ENCODE measurements at places on chromosomes 12 and 14. TPM values are rescaled to one million over a fixed set of nuclear protein-coding genes. Genes with fewer than 3 reads are reported as not detected.

DNA sequence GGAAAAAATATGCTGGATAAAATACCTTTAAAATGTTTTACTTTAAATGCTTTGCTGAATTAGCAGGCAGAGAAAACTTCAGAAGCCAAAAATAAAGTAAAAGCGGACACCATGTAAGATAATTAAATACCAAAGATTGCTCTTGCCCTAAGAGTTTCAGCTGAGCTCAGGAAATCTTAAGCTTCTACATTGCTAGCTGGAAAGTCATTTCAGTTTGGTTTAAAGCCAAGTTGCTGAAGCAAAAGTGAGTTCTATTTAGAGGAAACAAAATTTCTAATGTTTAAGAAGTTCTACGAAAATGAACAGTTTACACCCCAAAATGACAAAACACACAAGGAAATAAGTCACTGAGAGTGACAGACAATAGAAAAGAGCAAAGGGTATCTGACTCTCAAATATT is 310.0 kb downstream of the ADAMTS20 start:
- no peak for DNase-seq

Gene COA8
- total RNA-seq: 10.3 TPM

- DNase-seq: no peak
These were observed 140.8 kb downstream of the DAD1 start for GRCh38 chr14:22448035-22448904.

GRCh38 chr12:104469523-104469922 is 12.8 kb downstream of the CHST11 start:
- DNase-seq: no peak

GRCh38 chr12:106871477-106871876 is 84.2 kb upstream of the TMEM263 start:
- no peak for DNase-seq

GRCh38 chr14:95048771-95049312 is 108.5 kb downstream of the DICER1 start:
- no peak for DNase-seq

DNA sequence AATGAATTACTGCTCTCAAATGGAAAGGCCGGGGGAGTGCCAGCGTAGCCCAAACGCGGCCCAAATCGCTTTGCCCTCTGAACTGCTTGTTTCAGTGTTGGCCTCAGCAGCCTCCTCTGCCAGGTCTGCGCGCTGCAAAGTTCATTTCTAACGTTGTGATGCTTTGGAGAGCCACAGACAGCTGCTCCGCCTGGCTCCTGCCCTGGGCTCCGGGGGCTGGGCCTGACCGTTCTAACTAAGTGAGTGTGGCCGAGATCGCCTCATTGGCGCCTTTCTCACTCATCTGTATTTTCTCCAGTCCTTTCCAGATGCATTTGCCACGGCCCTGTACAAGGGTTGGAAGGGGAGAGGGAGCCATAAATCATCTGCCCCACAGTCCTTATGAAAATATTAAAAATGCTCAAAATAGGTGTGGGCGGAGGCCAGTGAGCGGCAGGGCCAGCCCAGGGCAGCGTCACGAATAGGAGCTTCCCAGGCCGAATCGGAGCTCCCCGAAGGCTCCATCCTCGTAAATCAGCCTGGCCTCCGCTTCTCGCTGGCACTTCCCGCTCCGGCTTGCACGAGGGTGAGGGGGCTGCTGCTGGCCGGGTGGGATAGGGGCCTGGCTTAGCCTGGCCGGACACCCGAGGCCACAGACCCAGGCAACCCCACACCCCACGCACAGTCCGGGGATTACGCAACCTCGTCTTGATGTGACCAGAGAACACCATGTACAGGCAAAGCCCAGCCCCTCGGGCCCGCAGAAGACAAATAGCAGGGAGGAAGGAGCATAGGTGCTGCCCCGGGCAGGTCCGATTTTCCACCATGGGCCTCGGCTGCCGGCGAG is 196.6 kb upstream of the DIO3 start:
- no peak for DNase-seq

DNA sequence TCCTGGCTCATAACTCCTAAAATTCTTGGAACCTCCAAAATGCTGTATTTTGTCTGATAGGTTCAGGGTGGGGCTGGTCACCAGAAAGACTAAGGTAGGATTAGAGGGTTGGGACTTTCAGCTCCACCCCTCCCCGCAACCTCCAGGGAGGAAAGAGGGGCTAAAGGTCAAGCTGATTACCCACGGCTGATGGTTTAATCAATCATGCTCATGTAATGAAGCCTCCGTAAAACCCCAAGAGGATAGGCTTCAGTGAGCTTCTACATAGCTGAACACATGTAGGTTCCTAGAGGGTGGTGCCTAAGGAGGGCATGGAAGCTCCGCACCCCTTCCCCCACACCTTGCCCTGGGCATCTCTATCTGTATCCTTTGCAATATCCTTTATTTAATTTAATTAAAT is 60.0 kb downstream of the DGLUCY start:
- no peak for DNase-seq

GRCh38 chr14:101467181-101467926 is 93.9 kb upstream of the DIO3 start:
- DNase-seq: peak; percentile 27

Gene CCDC38
- total RNA-seq: 1.4 TPM

Gene OR6C65
- not detected for total RNA-seq

Gene HSPB8
- total RNA-seq: 0.56 TPM

Gene NKX2-1
- total RNA-seq: not detected

DNA sequence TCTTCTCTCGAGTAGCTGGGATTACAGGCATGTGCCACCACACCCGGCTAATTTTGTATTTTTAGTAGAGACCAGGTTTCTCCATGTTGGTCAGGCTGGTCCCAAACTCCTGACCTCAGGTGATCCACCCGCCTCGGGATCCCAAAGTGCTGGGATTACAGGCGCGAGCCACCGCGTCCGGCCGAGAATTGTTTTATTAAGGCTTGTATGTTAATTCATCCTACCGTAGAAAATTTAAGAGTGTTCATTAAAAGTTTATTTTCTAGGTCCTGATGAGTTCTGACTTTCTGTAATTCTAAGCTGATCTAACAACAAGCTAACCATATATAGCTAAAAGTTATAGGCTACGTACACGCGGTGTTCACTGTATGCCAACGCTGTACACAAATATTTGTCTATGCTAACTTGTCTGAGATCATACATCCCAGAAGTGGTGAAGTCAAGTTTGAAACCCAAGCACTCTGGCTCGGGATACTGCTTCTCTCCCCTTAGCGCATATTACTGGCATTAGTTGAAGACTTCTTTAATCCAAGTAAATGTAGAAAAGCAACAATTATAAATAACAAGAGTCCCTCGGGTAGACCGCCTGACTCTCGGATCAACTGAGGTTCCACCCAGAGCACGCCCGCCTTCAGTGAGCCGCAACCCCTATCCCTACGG is 570 bp upstream of the MRPS35 start:
- DNase-seq: no peak

DNA sequence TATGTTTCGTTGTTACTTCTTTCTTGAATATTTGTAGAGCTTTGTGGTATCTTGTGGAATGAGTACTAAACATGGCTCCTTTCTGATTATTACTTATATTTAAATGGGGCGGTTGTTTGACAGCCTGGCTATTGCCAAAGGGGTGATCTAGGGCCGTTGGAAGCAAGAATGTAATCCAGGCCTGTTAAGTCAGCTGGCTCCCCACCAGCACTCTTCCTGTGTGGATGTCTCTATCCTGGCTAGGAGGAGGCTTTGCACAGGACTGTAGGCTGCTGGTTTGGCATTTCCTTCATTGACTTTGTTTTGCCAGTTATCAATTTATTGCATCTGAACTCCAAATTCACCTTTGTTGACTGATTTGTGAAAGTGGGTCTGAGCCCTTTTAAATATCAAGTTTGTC is 5.6 kb downstream of the FAM234B start:
- no peak for DNase-seq

DNA sequence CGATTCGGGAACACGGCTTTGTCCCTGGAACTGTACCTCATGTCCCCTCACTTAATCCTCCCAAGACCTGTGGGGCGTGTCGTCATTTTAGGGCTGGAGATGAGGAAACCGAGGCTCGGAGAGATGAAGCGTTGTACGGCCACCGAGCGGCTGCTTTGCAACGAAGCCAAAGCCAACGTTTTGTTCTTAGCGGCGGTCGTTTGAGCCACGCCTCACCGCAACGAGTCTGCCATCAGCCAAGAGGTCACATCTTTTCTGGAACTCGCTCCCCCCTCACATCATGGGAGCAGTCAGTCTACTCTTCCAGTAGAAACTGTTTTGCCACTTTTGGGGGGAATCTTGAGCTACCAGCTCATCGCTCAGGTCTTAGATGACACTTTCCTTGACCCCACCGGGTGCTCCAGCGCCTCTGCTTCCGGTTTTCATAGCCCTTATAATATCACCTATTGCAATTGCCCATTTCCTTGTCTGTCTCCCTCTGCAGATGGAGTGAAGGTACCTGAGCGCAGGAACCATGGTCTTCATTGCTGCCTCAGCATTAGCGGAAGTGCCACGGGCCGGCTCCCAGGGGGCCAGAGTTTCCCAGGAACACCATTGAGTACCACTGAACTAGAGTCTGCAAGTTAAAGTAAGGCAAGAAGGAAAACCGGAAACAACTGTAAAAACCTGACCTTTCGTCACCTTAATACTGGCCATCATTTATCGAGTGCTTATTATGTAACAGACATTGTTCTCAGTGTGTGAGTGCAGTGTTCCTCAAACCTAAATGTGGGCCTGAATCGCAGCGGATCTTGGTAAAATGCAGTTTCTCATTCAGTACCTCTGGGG is 19.6 kb downstream of the NINJ2 start:
- no peak for DNase-seq

DNA sequence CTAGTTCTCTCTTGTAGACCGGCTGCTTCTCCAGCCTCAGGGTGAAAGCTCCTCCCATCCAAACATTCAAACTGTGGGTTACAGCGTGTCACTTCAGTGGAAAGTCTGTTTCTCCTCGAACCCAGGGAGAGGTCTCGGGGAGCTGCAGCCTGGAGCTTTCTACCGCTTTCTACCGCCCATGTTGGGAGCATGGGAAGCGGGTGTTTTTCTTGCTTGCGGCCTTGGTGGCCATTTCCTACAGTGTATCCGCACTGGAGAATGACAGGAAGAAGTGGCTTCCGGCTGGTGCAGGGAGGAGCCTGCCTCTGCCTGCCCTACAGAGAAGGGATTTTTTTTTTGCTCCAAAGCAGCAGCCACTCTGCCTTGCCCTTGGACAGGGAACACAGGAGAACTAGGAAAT is 21.2 kb downstream of the ZFP36L1 start:
- DNase-seq: no peak

Gene KLHL33
- total RNA-seq: 0.17 TPM

Gene RTN1
- total RNA-seq: 0.33 TPM

GRCh38 chr12:90086281-90086680 is 377.6 kb upstream of the ATP2B1 start:
- no peak for DNase-seq

DNA sequence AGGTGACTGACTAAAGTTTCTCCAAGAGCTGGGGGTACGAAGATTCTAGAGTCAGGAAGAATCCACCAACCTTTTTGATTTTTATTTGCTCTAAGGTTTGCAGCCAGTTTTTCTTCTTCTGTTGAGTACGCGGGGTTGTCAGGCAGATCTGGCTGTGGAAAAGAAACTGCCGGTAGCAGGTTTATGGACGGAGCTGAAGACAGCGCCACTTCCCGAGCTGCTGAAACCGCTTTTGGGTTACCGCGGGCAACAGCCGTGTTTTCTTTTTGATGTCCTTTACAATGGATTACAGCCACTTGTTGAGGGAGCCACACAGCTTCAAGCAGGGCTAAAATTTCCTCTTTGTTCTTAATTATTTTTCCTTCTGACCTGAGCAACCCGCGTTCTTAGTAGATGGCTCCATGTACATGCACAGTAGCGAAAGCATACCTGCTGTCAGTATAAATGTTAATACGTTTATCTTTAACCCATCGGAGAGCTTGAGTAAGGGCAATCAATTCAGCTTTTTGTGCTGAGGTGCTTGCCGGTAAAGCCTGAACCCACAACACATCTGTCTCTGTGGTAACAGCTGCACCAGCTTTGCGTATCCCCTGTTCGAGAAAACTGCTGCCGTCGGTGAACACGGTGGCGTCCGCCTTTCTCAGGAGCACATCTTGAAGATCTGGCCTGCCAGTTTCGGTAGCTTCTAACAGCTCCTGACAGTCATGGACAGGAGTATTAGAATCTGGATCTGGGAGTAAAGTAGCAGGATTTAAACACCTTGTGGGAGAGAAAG is 674.3 kb downstream of the TMEM121 start:
- DNase-seq: no peak

Gene SLC22A17
- 14.6 TPM for total RNA-seq

Gene SDR9C7
- total RNA-seq: not detected

Gene NPFF
- not detected for total RNA-seq

Gene NFE2
- total RNA-seq: 155 TPM

GRCh38 chr14:59207506-59207933 is 19.1 kb downstream of the DAAM1 start:
- no peak for DNase-seq

Gene BCL11B
- total RNA-seq: 0.42 TPM

GRCh38 chr14:55769877-55770276 is 189.9 kb downstream of the KTN1 start:
- no peak for DNase-seq

DNA sequence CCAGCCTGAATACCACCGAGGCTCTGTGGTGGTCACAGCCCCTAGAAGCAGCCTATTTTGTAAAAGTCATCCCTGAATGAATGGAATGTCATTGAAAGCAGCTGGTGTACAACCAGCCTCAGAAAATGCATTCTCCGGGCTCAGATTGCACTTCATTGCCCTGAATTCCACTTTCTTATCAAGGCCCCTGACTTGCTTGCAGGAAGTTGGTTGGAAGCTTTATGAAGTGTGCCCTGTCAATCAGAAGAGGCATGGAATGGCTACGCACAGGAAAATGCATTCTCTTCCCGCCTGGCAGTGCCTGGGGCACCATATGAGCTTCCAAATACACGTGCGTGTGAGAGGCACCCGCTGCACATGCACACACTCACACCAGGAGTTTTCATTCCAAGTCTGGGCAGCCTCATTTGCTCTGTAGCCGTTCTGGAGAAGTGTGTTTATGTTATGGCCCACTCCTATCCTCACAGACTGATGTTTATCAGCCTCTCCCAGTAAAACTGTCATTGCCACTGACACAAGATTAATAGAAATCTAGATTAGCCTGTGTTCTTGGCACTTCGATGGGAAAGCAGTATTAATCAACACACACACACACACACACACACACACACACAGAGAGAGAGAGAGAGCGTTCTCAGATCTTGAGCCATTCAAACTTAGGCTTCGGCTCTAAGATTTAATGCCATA is 63.9 kb downstream of the NUAK1 start:
- DNase-seq: no peak

GRCh38 chr14:89227496-89227836 is 189.6 kb downstream of the FOXN3 start:
- DNase-seq: no peak

GRCh38 chr14:62017651-62018230 is 255.5 kb downstream of the SNAPC1 start:
- DNase-seq: no peak

DNA sequence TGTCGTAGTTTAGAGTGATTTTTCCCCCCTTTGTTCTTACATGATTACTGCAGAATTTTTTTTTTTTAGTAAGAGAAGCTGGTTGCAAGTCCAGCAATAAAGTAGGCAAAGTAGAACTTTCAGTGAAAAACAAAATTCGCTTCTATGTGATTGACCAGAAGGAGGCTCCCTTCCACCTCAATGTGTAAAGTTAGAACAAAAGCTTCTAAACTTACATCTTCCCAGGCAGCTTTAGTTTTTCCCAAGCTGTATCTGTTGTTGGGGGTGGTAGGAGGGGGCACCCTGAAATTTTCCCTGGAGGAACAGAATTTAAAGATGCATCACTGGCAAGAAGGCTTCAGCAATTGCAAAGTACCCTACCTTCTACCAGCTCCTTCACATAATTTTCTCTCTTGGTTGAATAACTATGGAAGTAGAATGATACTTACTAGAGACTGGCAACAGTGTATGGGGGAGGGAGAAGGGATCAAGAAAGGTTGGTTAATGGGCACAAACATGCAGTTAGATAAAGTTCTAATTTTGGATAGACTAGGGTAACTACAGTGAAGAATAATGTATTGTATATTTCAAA is 87.3 kb upstream of the E2F7 start:
- no peak for DNase-seq

Measured in liver (tissue), 10 donors.